Putamen (tissue), 1 donor: ENCODE measurements at places on chromosomes 12 and 14.

- no peak for DNase-seq
Measured at GRCh38 chr12:52313926-52314325, 7.3 kb downstream of the KRT83 start.

DNA sequence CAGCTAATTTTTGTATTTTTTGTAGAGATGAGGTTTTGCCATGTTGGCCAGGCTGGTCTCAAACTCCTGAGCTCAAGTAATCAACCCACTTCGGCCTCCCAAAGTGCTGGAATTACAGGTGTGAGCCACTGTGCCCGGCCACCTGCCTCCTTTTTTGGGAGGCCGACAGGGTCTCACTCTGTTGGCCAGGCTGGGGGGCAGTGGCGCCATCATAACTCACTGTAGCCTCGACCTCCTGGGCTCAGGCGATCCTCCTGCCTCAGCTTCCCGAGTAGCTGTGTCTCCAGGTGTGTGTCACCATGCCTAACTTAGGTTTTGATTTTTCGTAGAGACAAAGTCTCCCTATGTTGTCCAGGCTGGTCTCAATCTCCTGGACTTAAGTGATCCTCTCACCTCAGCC lies 70.7 kb downstream of the AACS start:
- no peak for DNase-seq

GRCh38 chr14:60204104-60204842 lies 39.1 kb upstream of the DHRS7 start:
- no peak for DNase-seq

GRCh38 chr12:88627501-88627900 lies 47.2 kb upstream of the KITLG start:
- no peak for DNase-seq

GRCh38 chr14:104214431-104215218 lies 76.2 kb downstream of the KIF26A start:
- DNase-seq, result no peak

- DNase-seq, result no peak
Measured at GRCh38 chr14:78725086-78725485, 554.9 kb downstream of the NRXN3 start.

DNA sequence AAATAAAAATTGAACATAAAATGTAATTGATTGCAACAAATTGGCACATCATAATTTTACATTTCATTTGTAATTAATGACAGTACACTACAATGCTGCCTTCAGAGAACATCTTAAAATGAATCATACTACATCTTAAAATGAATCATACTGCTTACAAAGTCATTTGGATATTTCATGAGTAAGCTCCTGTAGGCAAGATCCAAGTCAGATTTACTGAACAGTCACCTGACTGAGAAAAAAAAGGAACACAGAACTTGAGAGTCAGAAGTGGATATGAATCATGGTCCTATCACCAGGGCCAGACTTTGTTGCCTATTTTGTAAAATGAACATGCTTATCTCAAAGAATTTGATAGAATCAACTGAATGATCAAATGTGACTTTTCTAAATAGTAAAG lies 32.7 kb upstream of the FBLN5 start:
- DNase-seq, result peak; percentile 13

DNA sequence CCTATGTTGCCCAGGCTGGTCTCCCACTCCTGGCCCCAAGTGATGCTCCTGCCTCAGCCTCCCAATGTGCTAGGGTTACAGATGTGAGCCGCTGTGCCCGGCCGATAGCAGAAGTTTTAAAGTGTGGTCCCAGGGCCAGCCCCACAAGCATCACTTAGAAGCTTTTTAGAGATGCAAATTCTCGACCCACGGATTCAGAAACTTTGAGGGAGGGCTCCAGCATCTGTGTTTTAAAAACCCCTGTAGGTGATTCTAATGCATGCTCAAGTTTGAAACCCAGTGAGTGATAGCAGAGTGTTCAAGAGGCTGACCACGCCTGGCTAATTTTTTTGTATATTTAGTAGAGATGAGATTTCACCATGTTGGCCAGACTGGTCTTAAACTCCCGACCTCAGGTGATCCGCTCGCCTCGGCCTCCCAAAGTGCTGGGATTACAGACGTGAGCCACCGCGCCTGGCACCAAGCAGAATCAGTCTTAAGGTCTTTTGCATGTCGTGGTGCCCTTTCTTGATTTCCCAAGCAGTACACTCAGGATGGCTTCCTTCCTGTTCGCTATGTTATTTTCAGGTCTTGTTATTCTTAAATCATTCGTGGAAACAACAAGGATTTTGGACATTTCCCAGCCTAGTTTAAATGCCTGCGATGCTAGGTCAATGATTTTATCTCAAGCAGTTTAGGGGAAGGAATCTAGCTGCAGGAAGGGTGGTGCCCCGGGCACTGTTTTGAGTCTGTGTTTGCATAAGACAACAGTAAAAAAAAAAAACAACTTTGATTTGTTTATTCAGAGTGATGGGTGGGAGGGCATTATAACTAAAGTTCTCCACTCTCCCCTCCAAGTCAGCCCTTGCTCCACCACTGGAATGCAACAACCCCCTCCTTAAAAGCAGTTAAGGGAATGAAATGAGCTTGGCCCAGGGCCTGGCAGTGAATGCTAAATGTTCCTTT lies 9.2 kb upstream of the RILPL2 start:
- no peak for DNase-seq

- DNase-seq, result peak; percentile 89
Measured at GRCh38 chr14:51006781-51007211, 62.5 kb upstream of the PYGL start.

DNA sequence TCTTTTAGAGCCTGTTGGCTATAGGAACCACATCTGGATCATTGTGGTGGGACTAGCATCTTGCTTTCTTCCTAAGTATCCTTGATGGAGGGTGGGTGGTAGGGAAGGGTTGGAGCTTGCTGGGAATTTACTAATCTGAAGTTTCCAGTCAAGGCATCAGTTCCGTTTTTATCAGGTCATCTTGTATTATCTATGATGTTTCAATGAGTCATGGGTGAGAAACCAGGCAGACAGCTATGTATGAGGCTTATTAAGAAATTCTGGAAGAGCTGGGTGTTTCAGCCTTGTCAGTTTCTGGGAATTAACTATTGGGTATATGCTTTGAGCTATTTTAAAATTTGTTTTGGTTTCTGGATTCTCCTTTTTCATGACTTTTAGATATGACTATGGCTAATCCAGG lies 11.3 kb downstream of the TSFM start:
- no peak for DNase-seq

DNA sequence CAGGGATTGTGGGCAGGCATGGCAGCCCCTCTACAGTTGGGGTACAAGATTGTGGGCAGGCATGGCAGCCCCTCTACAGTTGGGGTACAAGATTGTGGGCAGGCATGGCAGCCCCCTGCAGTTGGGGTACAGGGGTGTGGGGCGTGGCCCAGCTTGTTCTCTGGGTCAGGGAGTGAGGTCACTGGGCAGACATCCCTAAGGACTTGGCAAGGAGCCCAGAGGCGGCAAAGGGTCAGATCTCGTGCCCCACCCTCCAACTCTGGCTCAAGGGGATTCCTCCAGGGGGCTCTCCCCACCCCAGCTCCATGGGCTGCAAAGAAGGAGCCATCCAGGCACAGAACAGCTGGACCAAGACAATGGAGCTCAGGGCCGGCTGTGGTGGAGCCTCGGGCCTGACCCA lies 25.8 kb upstream of the NUDT14 start:
- DNase-seq, result no peak

GRCh38 chr12:117152793-117153775 lies 37.2 kb downstream of the FBXO21 start:
- DNase-seq, result no peak

DNA sequence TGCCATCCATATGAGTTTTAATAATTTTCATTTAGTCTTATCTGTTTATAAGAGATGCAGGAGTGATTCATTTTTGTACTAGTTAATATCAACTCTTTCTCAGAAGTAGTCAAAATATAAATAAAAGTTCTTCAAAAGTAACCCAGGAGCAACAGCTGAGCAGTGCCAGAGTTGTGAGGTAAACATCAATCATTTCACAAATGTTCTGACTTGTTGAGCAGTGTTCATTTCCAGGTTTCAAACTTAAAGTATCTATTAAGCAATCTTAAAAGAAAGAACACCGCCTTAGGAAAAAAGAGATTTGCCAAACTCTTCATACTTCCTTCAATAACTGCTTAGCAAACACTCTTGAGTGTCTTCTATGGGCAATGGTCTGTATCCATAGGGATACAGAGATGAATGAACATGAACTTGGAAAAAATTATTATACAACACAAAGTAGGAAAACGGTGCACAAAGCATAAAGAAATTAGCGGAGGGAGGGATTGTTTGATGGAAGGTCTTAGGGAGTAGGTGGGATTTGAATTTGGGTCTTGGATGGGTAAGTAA lies 41.9 kb upstream of the POC1B start:
- DNase-seq, result no peak

DNA sequence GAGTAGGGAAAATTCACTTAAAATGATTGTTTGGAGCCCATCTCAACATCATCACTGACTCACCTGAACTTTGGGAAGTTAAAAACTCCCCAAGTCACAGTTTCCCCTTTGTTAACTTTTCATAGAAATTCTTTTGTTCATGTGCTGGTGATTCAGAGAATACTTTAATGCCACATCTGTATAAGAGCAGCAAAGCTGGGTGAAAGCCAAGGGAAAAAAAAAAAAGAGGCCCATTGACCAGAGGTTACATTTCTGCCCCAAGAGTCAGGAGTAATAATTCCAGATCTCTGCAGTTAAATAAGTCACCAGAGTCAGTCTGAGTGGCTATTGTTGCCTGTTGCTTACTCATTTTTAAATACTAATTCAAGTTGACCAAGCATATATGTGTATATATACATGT lies 136.4 kb upstream of the LGR5 start:
- DNase-seq, result no peak

GRCh38 chr12:14766649-14767215 lies 36.5 kb downstream of the WBP11 start:
- no peak for DNase-seq

GRCh38 chr12:33654313-33654712 lies 214.7 kb upstream of the SYT10 start:
- DNase-seq, result no peak

GRCh38 chr12:47841910-47842309 lies 22.2 kb upstream of the HDAC7 start:
- DNase-seq, result no peak

GRCh38 chr12:47574252-47575021 lies 131.4 kb downstream of the RPAP3 start:
- no peak for DNase-seq

- peak; percentile 74 for DNase-seq
Measured at GRCh38 chr12:118773956-118774723, 207.2 kb upstream of the SRRM4 start.

DNA sequence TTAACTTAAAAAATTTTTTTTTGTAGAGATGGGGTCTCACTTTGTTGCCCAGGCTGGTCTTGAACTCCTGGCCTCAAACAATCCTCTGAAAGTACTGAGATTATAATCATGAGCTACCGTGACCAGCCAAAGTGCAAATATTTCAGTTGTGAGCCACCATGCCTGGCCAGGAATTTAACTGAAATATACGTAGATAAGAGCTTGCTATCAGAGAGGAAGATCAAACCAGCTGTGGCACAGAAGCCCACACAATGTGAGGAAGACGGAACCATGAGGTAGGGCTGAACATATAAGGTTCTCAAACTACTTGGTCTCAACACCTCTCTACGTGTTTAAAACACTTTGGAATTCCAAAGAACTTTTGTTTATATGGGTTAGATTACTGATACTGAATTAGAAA lies 29.1 kb downstream of the ATG14 start:
- no peak for DNase-seq

DNA sequence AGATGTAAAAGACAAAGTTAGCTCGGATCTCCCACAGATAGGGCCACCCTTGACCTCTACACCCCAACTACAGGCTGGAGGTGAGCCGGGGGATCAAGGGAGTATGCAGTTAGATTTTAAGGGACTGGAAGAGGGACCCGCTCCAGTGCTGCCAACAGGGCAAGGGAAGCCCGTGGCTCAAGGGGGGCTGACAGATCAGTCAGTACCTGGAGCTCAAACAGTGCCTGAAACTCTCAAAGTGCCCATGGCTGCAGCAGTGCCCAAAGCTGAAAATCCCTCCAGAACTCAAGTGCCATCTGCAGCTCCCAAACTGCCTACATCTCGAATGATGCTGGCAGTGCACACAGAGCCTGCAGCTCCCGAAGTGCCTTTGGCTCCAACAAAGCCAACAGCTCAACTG lies 10.4 kb downstream of the NYNRIN start:
- DNase-seq, result no peak

DNA sequence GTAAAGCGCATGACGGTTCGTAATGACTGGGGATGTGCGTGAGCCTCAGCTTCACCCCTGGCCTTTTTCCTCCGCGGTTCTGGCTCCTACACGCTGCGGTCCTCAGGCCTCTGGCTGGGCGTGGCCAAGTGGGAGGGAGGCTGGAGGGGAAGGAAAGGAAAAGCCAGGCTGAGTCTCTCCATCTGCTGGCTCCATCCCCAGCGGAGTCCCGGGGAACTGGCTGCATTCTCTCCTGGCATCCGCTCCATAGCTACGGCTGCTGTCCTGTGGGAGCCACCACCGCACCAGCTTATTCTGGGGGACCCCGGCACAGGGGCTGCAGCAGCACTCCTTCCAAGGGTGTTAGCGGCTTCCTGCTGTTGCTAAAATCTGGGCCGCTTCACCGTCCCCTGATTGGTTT lies 68.2 kb upstream of the SLC24A4 start:
- DNase-seq, result peak; percentile 60

GRCh38 chr12:122395319-122395718 lies 27.1 kb downstream of the CLIP1 start:
- no peak for DNase-seq

GRCh38 chr14:35701531-35701930 lies 107.6 kb downstream of the RALGAPA1 start:
- DNase-seq, result no peak

- no peak for DNase-seq
Measured at GRCh38 chr12:106267535-106267934, 19.7 kb upstream of the CKAP4 start.

DNA sequence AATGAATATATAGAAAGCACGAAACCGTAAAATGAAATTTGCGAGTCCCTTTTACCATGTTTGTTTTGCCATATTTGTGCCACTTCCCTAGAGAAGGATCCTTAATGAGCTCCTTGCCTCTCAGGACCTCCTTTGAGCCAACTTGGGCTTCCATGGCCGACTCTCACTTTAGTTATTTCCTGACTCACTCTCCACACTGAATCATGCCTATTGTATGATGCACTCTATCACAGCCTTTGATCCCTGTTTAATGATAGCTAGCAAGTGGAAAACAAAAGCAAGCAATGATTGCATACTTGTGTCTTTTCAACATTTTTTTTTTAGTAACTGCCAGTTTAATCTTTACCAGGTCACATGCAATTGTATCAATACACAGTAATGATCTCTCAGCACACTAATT lies 153.2 kb downstream of the CCER1 start:
- DNase-seq, result no peak

GRCh38 chr12:74415633-74416032 lies 122.0 kb upstream of the ATXN7L3B start:
- peak; percentile 19 for DNase-seq

- DNase-seq, result no peak
Measured at GRCh38 chr14:98226411-98226810, 1045.6 kb downstream of the BCL11B start.

GRCh38 chr12:96907671-96908422 lies 790 bp downstream of the NEDD1 start:
- peak; percentile 7 for DNase-seq

GRCh38 chr14:52801014-52801712 lies 9.8 kb upstream of the GNPNAT1 start:
- DNase-seq, result no peak
